ENCODE measurements at places on chromosomes 12 and 14.
A peak's percentile ranks its signal among the peaks of the same experiment; 100 is the strongest.

DNA sequence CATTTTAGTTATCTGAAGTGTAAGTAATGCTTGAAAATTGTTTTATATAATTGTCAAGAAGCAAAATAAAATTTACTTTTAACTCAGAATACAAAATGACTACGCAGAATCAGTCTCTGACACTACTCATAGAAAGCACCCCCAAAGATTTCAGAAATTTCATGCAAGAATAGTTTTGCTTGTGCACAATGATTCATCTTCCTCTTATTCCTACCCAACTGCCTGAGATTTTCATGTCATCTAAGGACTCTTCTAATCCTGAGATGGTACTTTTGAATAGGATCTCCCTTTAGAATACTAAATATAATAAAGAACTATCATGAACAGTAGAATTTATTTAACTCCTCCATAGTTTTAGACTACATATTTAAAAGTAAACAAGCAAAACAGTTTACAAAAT, 485.3 kb upstream of the MGAT4C start:
- no peak for DNase-seq

DNA sequence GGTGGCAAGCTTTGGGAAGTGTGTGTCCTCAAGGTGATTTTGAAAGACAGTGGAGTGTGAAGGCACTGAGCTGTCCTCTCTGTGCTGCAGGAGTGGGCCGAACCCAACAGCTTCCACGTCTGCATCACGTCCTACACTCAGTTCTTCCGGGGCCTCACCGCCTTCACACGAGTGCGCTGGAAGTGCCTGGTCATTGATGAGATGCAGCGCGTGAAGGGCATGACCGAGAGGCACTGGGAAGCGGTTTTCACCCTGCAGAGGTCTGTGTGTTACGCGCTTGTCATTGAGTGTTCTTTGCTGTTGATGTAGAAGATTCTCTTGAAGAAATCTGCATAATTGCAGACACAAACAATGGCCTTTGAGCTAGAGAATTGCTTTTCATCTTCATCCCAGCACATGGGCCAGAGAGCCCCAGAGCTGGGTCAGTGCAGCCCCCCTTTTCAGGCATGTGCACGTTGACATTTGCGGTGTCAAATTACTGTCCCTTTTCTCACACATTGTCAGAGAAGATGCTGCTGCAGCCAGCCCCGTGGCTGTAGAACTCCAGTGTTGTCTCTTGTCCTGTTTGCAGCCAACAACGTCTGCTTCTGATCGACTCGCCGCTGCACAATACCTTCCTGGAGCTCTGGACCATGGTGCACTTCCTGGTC, 63.3 kb downstream of the EP400 start:
- no peak for DNase-seq

- no peak for DNase-seq
These were observed 728.9 kb upstream of the TBX3 start for GRCh38 chr12:115412831-115413230.

DNA sequence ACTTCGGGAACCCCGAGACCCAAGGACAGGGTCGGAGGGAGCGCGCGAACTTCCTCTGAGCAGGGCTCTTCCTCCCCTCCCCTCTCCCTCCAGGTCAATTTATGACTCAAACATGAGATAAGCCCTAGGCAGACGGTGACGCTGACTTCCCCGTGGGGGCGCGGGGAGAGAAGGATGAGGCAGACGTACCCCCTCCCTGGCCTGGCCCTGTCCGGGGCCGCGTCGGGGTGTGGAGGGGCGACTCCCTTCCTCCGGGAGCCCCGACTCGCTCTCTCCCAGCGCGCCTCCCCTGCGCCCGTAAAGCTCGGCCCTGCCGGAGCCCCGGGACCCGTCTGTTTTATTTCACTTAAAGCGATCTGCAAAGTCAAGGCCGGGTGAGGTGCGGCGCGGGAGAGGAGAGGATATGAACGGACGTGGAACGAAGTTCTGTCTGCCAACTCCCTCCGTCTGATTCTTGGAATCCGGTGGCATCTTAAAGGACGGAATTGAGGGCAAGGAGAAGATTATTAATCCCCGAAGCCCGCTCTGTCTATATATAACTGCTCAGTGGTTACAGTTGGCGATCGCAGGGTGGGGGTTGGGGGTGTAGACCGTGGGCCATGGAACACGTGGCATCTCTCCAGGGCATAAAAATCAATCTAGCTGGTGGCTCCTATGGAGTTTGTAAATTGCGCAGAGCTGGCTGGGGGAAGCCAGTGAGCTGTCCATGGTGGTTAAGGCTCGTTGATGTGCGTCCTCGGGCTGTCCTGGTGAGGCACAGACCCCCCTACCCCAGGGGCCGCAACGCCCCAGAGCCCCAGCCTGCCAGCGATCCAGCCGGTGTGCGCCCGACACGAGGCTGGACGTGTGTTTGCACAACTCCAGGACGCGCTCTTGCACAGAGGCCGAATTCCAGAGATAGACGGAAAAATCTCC, 2.9 kb upstream of the PTHLH start:
- peak; percentile 91 for DNase-seq

GRCh38 chr12:124297389-124297788, 2.5 kb downstream of the RFLNA start:
- no peak for DNase-seq

GRCh38 chr12:105288311-105288996, 42.0 kb upstream of the C12orf75 start:
- DNase-seq = no peak
